IPS-NIHi11 (cell line): ENCODE measurements at places on chromosomes 2 and 18.
A peak's percentile ranks its signal among the peaks of the same experiment; 100 is the strongest.

DNA sequence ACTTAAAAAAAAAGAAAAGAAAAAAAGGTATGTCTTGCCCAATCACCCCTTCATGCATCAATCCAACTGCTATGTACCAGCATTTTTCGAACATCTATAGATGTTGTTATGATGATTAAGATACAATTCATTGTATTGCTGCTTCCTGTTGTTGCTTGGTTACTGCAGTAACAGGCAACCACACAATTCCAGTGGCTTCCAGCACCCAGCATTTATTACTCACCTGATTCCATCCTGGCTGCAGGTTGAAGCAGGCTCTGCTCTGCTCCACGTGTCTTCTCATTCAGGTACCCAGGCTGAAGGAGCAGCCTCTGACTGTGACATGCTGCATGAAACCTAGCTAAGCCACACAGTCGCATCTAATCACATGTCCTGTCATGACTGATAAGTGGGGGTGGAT, 196.9 kb downstream of the INO80D start:
- no peak for DNase-seq

GRCh38 chr2:140593132-140593531, 1537.7 kb downstream of the LRP1B start:
- no peak for DNase-seq

GRCh38 chr2:624551-625347, 52.5 kb downstream of the TMEM18 start:
- DNase-seq, result no peak

- DNase-seq, result no peak
These were observed 651.9 kb upstream of the HS6ST1 start for GRCh38 chr2:128970332-128971116.

DNA sequence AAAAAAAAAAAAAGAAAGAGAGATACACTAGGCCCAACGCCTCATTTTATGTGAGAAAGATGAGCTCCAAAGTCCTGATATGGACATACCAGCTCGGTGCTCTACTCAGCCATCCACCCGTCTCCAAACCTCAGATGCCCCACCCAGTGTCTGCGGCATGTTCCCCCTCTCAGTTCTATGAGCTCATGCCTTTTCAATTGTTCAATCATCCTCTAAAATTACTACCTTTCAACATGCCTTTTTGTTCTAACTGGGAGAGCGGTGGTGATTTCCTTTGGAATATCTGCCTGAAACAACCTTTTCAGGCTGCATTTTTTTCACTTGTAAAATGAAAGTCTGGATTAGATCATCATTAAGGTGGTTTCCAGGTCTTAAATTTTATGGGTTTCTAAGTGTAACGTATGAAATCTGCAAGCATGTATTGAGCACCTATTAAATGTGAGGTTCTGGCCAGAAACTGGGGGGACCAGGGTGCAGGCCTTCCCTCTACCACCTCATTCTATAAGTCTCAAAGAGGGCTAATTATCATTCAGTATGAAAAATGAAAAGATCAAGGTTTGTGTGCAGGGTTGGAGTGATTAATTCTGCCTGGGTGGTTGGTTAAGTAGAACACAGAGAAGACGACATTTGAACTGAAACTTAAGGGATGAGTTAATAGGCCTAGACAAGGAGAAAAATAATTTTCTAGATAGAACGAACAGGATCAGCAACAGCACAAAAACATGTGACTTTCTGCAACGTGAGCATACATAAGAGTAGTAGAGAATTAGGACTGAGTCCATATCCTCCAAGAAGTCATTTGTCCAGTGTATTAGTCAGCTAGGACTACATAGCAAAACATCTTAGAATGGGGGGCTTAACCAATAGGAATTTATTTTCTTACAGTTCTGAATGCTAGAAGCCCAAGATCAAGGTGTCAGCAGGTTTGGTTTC, 87.4 kb upstream of the GLS start:
- no peak for DNase-seq

GRCh38 chr18:70078106-70078505, 127.4 kb downstream of the RTTN start:
- DNase-seq, result no peak

GRCh38 chr2:160144280-160144990, 55.6 kb downstream of the ITGB6 start:
- DNase-seq, result no peak

DNA sequence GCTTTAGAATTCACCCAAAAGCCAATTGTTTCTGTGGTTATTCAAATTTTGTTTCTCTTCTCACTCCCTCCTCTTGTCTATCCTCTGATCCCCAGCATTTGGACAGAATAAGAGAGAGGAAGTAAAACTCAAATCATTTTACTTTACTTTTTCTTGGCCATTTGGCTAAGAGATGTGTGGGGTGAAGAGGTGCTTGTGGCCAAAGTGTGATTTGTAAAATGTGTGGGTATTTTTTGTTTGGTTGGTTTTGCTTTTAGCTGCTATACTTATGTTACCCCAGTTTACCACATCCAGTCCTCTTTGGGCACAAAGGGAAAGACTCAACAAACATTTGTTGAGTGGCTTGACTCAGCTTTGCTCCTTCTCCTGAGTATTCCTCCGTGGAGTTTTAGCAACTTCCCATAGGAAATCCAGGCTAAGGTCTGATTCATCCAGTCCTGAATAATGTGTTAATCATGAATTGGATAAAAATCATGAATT, 109.1 kb upstream of the CYP1B1 start:
- no peak for DNase-seq

GRCh38 chr2:240248721-240249422, 108.4 kb upstream of the OTOS start:
- no peak for DNase-seq

GRCh38 chr18:58862851-58863538, 1.7 kb upstream of the ZNF532 start:
- peak; percentile 59 for DNase-seq

GRCh38 chr2:221097568-221097915, 474.6 kb downstream of the EPHA4 start:
- DNase-seq, result no peak

- no peak for DNase-seq
These were observed 255.7 kb upstream of the ACVR2A start for GRCh38 chr2:147589127-147589526.

GRCh38 chr2:71557321-71557720, 104.0 kb downstream of the DYSF start:
- peak; percentile 68 for DNase-seq

DNA sequence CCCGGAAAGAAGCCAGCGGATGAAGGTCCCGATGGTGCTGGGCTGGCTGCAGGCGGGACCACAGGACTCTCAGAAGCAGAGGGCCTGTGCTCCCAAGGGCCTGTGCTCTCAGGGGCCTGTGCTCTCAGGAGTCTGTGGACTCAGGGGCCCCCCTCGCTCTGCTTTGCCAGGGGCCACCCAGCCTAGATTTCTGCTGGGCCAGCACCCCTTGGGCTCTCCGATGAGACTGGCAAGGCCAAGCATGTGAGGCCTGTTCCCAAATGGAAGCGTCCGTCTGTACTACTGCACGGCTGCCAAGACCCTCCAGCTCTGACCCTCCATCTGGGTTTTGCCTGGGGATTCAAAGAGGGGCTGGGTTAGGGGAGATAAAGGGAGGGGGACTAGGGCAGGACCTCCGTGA, 54.6 kb downstream of the SH3BP4 start:
- no peak for DNase-seq

GRCh38 chr2:179850188-179850587, 11.2 kb downstream of the ZNF385B start:
- DNase-seq, result no peak

- no peak for DNase-seq
These were observed 79.8 kb upstream of the PIK3C3 start for GRCh38 chr18:41875094-41875780.

DNA sequence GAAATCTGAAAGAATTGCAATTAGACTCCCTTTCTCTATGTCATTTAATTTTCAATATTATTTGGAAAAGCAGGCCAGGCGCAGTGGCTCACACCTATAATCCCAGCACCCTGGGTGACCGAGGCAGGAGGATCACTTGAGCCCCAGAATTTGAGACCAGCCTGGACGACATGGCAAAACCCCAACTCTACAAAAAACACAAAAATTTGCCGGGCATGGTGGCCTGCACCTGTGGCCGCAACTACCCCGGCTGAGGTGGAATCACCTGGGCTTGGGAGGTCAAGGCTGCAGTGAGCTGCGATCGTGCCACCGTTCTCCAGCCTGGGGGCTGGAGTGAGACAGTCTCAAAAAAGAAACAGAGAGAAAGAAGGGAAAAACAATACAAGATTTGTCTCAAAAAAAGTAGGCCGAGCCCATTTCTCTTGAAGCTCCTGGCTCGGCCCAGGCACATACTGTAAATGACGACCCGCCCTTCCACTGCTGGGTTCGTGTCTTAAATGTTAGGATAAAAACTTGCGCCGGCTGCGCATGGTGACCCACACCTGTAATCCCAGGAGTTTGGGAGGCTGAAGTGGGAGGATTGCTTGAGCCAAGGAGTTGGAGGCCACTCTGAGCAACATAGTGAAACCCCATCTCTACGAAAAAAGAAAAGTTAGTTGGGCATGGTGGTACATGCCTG, 31.1 kb upstream of the GPC1 start:
- DNase-seq, result no peak

DNA sequence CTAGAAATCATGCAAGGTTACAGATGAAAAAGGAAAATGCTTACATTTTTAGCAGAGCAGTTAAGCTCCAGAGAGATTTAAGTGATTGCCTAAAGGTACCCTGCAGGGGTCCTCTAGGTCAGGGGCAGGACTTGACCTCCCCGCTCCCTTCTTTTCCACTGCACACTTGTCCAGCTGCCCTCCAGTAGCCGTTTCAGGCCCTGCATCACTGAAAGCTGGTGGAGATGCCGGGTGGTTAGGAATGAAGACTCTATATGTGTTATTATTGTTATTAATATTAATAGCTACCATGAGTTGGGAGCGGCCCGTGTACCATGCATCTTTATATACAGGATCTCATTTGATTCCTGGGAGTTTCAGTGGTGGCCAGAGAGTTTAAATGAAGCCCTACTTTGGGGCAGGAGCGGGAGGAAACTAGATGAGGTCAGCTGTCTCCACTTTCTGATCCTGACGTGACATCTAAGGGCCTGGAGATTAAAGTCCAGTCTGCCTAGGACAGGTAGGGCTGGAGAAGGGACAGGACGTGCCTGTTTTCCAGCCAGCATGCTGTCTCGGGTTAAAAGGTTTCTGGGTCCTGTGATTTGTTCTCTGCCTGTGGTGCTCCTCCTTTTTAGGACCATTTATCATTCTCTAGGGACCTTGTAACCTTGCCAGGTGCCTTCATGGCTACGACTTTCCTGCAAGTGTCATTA, 2.1 kb downstream of the TMEM37 start:
- DNase-seq, result no peak

GRCh38 chr2:13260402-13260801, 543.7 kb downstream of the TRIB2 start:
- DNase-seq, result peak; percentile 26
